ENCODE measurements at places on chromosomes 6 and 20.

- H3K36me3 ChIP-seq = no peaks in the 10 kb centered on the region
- H3K27me3 ChIP-seq = no peaks in the 10 kb centered on the region
- no peak for DNase-seq
- H3K4me3 ChIP-seq = no peak overlapping the region
- H3K27ac ChIP-seq = no peak overlapping the region
Measured at GRCh38 chr20:53735536-53736050, 142.0 kb upstream of the ZNF217 start.

- H3K27ac ChIP-seq = peak overlapping the region; percentile 89
- peak; percentile 80 for DNase-seq
- H3K27me3 ChIP-seq = no peaks in the 10 kb centered on the region
- no peaks in the 10 kb centered on the region for H3K36me3 ChIP-seq
Measured at GRCh38 chr20:50321797-50322480, 131.3 kb downstream of the CEBPB start.

- no peak overlapping the region for H3K27ac ChIP-seq
- no peaks in the 10 kb centered on the region for H3K36me3 ChIP-seq
- H3K27me3 ChIP-seq = no peaks in the 10 kb centered on the region
- no peak overlapping the region for H3K4me3 ChIP-seq
- H3K4me1 ChIP-seq = no peaks in the 10 kb centered on the region
Measured at GRCh38 chr6:134106702-134107101, 54.3 kb upstream of the SLC2A12 start.

- H3K27me3 ChIP-seq = no peaks in the 10 kb centered on the region
- no peak overlapping the region for H3K27ac ChIP-seq
- DNase-seq = no peak
- H3K4me1 ChIP-seq = peaks cover 6% of the 10 kb centered on the region
- no peak overlapping the region for H3K4me3 ChIP-seq
Measured at GRCh38 chr6:19852927-19853326, 15.8 kb downstream of the ID4 start.

Measured in lower lobe of right lung (tissue), 2 donors.